Esophagus muscularis mucosa (tissue), 4 donors: ENCODE measurements at places on chromosomes 4 and X. TPM values are rescaled to one million over a fixed set of nuclear protein-coding genes. Genes with fewer than 3 reads are reported as not detected.

The RIBC1 gene
- total RNA-seq, result 0.40 TPM

- no peak for DNase-seq
Measured at GRCh38 chr4:119152741-119153140, 17.1 kb downstream of the MYOZ2 start.

The PPP2R3B gene
- 8.3 TPM for total RNA-seq

DNA sequence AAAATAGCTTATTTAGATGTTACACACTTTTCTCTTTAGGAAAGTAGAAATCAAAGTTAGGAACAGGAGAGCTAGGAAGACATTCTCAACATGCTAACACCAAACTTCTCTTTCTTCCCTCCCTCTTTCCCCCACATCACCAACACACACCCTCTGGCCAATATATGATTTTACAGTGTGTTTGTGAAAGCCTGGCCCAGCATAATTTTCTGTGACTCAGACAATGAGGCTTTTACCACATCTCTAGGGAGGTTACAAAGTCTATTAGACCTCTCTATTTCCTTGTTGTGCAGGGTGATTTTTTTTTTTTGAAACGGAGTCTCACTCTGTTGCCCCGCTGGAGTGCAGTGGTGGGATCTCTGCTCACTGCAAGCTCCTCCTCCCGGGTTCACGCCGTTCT lies 189.9 kb downstream of the AASDH start:
- DNase-seq, result no peak

DNA sequence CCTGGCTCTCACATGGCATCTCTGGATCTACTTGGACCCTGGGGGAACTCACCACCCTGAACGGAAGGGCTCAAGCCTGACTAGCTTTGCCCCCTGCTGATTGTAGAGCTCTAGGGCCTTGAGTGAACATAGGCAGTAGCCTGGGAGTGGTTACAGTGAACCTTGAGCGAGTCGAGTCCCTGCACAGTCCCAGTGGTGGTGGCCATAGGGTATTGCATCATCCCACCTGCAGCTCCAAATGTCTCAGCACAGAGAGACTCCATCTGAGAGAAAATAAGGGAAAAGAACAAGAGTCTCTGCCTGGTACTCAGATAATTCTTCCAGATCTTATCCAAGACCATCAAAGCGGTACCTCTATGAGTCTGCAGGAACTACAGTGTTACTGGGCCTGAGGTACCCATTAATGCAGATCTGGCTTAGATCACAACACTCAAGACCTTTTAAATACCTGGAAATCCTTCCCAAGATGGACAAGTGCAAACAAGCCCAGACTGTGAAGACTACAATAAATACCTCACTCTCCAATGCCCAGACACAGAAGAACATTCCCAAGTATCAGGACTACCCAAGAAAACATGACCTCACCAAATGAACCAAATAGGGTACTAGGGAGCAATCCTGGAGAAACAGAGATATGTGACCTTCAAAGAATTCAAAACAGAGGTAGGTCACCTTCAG lies 167.5 kb upstream of the TET2 start:
- DNase-seq, result no peak
